Inflammatory macrophage treated with lipopolysaccharide for 4 hours (primary cell): ENCODE measurements at places on chromosomes 4 and X.
A peak's percentile ranks its signal among the peaks of the same experiment; 100 is the strongest.

- no peak for DNase-seq
These were observed 319.8 kb downstream of the DCAF12L2 start for GRCh38 chrX:125846271-125846670.

DNA sequence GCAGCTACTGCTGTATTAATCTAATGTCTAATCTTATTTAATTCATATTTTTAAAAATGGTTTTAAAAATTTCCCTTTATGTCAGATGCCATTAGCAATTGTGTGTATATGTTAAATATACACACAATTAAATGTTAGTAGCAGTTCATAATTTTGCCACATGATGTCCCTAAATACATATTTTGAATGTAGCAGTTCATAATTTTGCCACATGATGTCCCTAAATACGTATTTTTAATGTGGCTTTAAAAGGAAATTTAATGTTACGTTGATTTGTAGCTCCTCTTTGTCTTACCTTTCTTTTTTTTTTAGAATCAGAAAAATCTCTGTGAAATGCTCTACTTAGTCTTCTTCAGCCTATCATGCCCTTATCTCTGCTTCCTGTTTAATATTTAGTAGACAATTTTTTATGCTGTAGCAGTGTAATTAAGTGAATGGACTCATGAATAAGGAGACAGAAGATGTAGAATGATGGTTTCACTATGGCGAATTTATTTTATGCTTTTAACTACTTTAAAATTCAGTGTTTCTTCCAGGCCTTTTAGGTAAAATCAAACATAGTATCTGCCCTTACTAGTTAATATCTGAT, 26.1 kb downstream of the RBM46 start:
- peak; percentile 42 for DNase-seq

DNA sequence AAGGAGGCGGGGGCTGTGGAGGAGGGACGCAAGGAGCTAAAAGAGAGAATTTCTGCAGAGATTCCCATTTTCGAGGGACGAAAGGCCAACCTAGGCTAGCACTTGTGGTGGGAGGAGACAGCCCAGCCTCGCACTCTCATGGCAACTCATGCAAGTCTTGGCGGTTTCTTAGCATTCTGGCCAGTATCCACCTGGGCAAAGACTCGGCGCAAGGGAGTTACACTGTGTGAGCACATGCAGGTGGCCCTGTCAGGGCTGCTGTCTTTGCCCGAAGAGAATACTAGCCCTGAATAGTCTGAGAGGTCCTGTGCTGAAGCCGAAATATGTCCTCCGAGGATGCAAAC, 15.5 kb downstream of the MCF2 start:
- no peak for DNase-seq

- no peak for DNase-seq
These were observed 5.6 kb downstream of the SORCS2 start for GRCh38 chr4:7197910-7198309.

DNA sequence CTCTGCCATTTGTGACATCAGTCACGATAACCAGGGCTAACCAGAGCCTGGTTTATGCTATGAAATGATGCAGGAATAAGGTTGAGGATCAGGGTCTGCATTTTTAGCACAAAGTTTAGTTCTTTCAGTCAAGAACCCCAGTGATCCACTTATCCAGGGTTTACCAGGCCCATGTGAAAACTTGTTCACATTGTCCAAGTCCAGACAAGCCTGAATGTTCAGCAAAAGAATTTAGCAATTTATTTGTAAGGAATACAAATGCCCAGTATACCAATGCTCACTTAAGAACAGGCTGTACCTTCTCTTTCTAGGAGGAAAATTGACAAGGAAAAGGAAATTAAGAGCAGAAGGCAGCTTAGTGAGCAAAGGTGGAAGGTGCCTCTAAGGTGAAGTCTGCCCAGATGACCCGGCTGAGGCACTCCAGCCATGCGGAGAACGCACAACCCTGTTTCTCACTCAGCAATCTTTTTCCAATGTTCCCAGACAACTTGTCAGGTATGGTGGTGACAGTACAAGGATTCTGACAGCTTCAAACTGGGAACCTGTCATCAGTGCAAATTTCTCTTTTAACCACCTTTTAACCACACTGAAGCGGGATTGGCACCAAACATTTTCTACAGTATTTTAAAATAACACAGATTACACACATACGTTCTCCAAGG, 54.0 kb downstream of the TBC1D9 start:
- DNase-seq: no peak

DNA sequence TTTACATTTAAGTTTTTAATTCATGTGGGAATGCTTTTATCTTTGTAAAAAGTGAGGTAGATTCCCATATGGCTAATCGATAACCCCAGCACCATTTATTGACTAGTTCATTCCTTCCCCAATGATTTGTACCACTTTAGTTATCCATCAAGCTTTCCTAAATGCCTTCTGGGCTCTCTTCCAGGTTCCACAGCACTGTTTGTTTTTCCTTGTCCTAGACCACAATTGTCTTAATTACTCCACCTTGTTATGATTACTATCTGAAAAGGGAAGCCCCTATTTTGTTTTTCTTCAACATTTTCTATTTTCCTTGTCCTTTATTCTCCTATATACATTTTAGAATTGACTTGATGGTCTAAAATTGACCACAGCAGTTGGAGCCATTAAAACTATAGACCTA, 48.5 kb upstream of the GPRIN3 start:
- DNase-seq: no peak

GRCh38 chr4:122045533-122045932, 93.7 kb upstream of the TRPC3 start:
- DNase-seq: no peak

DNA sequence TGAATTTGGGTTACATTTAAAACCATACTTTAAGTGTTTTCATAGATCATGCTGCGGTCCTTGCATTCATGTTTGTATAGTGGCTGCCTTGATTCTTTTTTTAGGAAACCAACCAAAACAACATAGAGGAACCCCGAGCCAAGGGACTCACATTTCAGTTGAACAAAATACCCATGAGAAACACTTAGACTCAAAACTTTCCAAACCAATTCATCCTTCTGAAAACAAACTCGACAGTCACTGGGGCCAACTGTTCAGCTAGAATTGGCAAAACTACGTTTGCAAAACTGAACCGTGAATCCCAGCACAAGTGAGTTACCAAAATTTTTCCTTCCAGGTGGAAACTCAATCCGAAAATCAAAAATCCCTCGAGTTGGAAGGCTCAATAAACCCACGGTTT, 1.4 kb downstream of the ADGRA3 start:
- no peak for DNase-seq

GRCh38 chrX:14354521-14354920, 174.8 kb upstream of the GLRA2 start:
- DNase-seq: no peak

GRCh38 chr4:167724941-167725340, 367.4 kb upstream of the ANXA10 start:
- no peak for DNase-seq

GRCh38 chrX:24173115-24173847, 23.8 kb downstream of the ZFX start:
- DNase-seq: no peak

DNA sequence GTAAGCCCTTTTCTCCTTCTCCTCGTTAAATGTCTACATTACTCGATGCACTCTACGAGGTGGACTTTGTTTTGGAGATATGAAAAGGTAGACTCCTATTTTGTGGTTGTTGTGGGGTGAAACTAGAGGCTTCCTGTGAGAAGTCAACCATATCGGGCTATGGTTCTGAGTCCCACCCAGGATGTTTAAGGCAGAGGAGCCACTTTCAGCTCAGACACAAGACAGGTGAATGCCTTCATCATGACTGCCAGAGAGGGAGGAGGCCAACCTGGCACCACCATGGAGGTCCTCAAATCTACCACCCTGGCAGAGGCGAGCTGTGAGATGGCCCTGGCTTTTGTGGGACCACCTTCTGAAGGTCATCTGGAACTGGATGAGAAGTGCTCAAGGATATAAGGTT, 154.4 kb upstream of the KLF3 start:
- no peak for DNase-seq

DNA sequence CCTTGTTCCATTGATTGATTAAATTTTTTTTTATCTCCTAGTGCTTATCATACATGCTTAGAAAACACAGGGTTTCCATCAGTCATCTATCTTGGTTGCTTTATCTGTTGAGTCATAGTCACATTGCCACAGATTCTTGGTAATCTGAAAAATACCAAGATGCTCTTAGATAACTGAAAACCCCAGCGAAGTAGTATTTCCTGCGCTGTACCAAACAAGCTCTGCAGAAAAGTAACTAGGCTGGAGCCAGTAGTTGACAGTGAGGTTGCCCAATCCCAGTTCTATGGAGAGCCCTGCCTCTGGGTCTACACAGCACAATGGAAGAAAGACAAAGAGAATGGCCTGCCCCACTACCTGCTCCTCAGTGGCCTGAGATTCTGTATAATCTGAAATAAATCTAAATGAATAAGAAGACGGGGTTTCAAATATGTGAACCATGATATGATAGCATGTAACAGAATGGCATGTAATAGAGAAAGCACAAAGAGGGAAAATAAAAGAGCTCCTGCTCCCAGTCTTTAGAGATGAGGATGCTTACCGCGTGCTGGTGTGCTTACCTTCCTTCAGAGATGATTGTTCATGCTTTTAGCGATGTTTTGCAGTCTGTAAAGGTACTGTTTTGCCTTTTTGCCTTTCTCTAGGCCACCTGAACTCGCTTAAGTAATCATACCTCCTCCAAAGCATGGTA, 55.3 kb upstream of the RAPGEF2 start:
- peak; percentile 15 for DNase-seq

GRCh38 chr4:6402566-6403399, 69.6 kb downstream of the PPP2R2C start:
- no peak for DNase-seq

- no peak for DNase-seq
These were observed 80.8 kb downstream of the HTRA3 start for GRCh38 chr4:8350352-8350751.

DNA sequence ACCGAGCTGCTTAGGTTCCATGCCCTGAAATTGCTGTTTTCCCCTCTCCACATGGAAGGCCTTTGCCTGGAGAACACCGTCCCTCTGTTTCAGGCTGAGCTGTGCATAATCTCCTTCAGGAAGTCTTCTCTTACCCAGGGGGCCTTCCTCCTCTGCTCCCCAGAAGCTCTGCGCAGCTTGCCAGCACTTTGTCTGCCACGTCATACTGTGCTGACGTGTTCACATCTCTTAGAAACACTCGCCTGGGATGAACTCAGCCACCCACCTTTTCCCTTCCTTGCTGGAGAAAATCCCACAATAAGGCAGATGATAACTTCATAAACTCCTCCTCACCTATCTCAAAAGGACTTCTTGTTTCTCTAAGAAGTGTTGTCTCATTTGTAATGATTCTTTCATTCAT, 110.7 kb downstream of the ARHGAP10 start:
- DNase-seq: peak; percentile 89

DNA sequence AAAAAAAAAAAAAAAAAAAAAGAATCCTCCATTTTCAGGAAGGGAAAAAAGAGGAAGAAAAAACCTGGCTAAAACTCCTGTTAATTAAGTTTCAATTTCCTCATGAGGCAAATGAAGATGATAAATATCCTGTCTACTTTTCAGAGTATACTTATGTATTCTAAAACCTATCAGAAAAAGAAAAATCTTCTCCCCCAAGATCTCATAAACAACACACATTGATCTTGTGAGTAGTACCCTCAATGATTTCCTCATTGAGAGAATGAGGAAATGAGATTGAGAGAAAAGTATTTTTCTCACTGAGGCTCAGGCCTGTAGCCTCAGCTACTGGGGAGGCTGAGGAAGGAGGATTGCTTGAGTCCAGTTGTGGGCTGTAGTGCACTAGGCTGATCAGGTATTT, 146.7 kb downstream of the TET2 start:
- peak; percentile 72 for DNase-seq

DNA sequence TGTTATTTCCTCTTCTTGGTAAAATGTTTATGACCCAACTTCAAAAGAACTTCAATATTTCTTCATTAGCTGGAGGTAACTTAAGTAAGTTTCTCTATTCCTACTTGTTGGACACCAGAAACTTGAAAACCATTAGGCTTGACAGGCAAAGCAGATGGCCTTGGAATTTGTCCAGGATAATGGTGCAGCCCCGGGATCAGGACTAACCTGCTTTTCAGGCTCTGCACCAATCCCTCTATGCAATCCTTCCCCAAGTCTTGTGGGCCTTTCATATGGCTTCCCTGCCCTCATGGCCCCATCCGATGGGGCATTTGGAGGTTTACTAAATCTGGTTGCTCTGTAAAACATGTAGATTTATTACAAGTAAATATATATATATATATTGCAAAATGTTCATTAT, 68.5 kb downstream of the SPINK2 start:
- DNase-seq: no peak

GRCh38 chrX:1086444-1087409, 125.7 kb downstream of the CRLF2 start:
- DNase-seq: no peak

- no peak for DNase-seq
These were observed 4.8 kb upstream of the SOX3 start for GRCh38 chrX:140509468-140510305.

DNA sequence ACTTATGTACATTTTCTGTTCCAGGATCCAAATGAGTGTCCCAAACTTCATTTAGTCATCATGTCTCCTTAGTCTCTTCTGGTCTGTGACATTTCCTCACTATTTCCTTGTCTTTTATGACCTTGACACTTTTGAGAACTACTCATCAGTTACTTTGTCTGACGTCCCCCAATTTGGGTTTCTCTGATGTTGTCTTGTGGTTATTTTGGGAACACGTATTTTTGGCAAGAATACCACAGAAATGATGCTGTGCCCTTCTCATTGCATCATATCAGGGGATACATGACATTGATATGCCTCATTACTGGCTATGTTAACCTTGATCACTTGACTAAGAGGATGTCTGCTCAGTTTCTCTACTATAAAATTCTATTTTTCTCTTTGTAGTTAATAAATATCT, 308.8 kb downstream of the ZNF674 start:
- DNase-seq: no peak

GRCh38 chr4:169047956-169048355, 37.9 kb upstream of the CBR4 start:
- DNase-seq: no peak

GRCh38 chr4:99324979-99325378, 3.8 kb upstream of the ADH1B start:
- no peak for DNase-seq

GRCh38 chr4:31125496-31125895, 405.3 kb downstream of the PCDH7 start:
- no peak for DNase-seq

GRCh38 chrX:129188231-129188630, 335.1 kb downstream of the SMARCA1 start:
- DNase-seq: no peak

DNA sequence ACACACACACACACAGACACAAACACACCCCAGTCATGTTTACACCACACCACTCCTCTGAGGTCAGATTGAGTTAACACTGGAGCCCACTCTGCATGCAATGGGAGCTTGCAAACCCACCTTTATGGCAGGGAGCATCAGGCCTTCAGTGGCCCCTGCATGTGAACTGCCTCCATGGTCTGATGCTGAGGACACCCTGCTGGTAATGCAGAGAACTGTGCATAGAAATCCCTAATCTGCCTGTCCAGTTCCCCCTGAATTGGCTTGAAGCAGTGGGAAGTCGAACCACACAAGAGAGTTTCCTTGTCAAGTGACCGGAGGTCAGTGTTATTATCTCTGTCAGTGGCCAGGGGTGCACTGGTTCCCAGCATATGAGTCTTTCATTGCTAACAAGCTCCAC, 59.8 kb downstream of the ANOS1 start:
- no peak for DNase-seq
